ENCODE measurements at places on chromosomes 4 and X.

DNA sequence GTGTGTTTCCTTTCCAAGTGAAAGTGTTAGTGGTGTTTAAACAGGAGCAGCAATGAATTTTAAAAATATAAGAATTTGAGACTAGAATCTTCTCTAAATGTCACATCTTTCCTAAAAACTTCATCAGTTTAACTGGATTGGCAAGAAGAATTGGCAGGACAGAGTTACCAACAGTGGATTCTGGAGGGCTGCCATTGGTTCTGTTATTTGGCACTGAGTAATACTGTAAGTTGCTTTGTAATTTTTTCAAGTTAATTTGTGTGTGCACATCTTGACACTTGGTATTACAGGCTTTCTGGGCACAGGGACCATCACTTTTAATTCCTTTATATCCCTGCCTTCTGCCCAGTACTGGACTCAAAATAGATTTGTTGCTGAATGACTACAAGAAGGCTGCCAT is 4.5 kb upstream of the GPRIN3 start:
- DNase-seq = peak; percentile 33

DNA sequence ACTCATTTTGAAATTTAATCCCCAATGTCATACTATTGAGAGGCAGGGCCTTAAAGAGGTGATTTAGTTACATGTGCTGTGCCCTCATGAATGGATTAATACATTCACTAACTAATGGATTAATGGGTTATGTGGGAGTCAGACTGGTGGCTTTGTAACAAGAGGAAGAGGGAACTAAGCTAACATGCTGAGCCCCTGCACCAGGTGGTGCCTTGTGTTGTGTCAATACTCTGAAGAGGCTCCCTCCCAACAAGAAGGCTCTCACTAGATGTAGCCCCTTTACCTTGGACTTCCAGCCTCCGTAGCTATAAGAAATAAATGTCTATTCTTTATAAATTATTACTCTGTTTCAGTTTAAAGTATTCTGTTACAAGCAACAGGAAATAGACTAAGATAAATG is 411.9 kb upstream of the EMCN start:
- DNase-seq = no peak

DNA sequence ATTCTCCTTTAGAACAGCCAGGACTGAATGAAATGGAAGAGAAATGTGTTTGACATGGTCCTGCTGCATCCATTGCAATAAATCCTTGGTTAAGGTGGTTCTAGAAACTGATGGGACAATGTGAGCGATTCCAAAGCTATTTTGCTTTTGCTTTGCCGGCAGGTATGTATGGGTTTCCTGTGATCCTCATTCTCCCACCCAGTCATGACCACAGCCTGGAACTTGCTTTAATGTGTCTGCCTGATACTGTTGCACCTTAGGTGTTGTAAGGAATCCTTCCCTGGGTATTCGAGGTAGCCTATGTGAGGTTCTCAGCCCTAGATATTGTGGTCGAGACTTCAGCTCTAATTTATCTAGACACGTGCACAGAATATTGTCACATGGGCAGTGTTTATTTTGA is 86.1 kb downstream of the ZNF518B start:
- no peak for DNase-seq

GRCh38 chr4:113316879-113317278 is 267.4 kb downstream of the ANK2 start:
- DNase-seq = no peak

DNA sequence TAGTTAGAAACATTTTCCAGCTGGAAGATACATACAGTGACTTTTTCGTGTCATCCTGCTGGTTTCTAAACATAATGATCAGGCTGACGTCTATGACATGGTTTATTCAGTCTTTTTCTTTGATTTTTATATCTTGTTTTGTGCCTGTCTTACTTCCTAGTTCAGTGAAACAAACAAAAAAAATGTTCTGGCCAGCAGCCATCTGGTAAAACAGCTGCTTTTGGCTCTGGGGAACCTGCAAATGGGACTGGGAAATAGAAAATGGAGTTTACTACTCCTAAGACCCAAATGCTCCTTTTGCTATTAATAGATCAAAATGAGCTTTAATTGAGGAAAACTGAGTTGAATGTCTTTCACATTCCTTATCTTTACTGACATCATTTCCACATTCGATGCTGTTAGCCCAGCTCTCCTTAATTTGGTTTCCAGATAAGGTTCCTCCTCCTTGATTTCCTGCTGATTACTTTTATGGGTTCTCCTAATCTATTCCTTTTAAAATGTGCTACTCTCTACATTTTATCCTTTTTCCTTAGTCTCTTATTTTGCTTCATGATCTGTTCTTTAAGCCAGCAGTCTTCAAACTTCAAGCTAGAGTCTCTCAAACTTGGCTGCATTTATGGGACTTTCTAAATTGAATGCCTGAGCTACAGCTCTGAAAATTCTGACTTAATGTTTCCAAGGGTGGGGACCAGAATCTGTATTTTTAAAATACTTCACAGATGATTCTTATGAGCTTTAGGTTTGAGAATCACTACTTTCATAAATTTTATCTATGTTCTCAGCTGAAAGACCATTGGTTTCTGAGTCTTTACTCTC is 499.5 kb downstream of the ANKRD50 start:
- peak; percentile 26 for DNase-seq

DNA sequence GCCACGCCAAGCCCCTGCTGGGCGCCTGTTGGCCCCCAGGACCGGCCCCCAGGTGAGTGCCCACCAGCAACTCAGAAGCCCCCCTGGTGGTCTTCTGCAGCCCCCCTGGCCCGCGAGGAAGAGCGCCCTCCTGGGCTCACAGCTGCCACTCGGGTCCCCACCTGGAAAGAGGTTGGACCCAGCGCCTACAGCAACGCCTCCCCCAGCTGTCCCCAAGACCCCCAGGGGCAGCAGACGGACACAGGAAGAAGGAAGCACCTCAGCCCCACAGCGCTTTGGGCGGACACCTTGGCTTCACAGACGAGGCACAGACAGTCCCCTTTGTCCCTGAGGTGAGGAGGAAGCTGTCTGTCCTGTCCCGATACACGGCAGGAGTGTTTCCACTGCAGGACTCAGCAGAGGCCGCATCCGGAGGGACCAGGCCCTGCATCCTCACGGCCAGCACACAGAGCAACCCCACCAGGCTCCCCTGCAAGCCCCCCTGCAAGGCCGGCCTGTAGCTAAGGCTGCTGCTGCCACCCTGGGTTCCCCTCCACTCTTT is 115.6 kb upstream of the NKX1-1 start:
- no peak for DNase-seq

- peak; percentile 51 for DNase-seq
Observed at GRCh38 chrX:30822764-30823163, 66.3 kb downstream of the TAB3 start.

DNA sequence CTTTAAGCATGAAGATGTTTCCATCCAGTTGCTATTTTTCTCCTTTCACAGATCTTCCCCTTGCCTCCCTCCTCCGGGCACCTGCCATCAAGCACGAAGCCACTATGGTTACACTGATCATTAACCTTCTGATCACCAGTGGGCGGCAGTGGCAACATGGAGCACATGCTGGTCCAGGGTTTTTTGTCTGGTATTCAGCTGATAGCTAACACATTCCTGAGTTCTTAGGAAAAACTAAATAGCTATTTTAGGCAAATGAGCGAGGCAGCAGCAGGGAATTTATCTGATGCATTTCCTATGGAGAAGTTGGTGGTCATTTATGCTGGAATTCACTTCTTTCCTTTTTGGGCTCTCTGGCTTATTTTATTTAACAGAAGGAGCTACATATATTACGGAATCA is 22.9 kb downstream of the SHISA3 start:
- no peak for DNase-seq

DNA sequence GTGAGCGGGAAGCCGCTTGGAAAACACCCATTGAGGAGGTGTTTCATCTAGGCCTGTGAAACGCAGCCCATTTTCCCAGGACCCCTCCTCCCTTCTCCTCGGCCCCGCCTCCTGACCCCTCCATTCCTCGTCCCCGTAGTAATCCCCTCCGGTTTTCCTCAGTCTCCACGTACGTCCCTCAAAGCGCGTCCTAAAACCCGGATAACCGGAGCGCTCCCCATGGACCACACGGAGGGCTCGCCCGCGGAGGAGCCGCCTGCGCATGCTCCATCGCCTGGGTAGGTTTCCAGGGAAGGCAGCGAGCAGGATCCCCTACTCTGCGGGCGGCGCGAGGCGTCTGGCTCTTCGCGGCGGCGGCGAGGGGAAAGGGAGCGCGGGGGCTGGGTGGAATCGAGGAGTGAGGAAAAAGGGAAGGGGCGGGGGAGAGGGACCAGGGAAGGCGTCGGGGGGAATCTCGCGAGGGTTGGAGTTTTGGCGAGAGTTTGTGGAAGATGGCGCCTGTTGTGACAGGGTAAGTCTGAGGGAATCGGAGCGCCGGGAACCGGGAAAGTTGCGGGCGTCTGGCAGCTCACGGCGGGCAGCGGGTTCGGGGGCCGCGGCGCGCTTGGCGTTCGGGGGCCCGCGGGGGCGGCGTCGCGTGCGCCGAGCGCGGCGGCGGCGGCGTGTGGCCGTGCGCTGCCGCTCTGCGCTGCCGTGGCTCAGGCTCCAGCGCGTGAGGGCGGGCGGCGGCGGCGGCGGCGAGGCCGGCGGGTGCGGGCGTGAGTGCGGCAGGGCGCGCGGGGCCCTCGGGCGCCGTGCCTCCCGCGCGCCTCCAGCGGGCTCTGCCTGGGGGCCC is at the start of gene RBPJ:
Gene RBPJ, plus strand, starts transcription at position 477 of the 835 bp plus-strand sequence. Its CDS starts 15 bp downstream, at position 492.
- DNase-seq = peak; percentile 97

DNA sequence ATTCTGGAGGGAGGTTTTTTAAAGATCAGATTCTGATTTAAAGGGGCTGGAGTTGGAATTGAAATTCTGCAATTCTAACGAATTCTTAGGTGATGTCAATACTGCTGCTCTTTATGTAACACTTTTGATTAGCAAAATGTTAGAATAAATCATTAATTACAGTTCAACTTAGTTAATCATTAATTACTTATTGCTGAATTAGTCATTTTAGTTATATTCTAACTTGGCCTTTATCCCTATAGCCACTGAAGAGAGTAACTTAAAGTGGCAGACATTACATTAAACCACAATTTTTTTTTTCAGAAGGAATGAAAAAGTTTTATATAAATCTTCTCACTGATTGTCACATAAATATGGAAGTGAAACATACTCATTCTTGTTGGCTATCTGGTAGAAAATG is 206.6 kb upstream of the ITM2A start:
- no peak for DNase-seq

GRCh38 chrX:31123335-31123734 is 51.5 kb upstream of the FTHL17 start:
- no peak for DNase-seq

- DNase-seq = no peak
Observed at GRCh38 chr4:118175506-118175905, 141.2 kb downstream of the NDST3 start.

DNA sequence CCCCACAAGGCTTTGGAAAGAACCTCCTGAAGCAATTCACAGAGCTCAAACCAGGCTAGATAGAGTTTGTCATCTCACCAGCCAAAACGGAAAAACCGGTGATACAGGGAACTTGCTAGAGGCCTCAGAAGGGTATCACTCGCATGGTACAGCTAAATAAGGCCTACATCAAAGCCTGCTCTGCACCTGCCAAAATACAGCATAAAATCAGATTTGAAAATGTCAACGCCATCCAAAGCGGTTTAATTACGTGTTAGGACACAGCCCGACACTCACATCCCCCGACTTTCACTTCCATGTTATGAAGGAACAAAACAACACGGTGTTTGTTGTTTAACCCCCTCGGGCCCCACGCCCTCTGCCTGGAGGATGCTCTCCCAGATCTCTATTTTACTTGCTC is 65.0 kb downstream of the MAPK10 start:
- DNase-seq = no peak

DNA sequence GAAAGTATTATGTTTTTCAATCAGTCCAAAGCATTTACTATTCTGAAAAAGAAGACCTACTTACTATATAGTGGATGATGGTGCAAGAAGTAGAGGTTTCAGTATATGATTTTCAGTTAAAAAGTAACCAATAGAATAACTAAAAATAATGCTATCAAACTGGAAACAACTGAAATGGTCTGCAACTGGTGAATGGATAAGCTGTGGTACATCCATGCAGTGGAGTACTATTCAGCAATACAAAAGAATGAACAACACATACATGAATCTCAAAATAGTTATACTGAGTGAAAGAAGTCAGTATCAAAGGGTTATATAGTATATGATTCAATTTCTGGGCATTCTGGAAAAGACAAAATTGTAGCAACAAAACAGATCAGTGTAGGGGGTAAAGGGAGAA is 55.9 kb downstream of the PLAC1 start:
- no peak for DNase-seq

DNA sequence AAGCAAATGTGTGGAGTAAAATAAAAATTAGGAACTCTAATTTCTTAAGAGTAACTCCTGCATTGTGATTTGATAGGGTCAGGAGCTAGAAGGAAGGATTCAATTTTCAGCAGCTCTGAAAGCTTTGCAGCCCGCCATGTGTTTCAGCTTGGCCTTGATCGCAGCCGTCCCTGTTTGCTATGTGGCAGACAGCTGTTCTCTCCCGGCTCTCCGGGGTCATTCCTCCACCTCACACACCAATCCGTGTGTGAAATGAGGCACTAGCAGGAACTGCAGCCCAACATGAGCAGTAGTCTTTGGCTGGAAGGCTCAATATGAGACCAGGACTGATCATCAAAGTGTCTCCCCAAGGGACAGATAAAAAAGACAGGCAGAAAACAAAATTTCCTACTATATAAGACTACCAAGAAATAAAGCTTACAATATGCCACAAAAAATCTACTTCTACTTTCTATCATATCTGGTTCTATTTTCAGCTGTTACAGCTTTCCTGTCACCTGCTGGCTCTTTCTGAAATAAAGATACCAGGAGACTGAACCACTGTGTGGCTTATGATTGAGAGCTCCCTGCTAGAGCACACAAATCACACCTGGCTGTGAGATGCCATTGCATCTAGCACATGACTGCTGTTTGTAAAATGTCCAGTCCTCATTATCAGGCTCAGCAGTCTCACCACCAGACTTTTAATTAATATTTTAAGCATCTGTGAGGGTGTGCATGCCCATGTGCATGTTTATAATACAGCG is 44.1 kb upstream of the SEC24B start:
- peak; percentile 7 for DNase-seq

DNA sequence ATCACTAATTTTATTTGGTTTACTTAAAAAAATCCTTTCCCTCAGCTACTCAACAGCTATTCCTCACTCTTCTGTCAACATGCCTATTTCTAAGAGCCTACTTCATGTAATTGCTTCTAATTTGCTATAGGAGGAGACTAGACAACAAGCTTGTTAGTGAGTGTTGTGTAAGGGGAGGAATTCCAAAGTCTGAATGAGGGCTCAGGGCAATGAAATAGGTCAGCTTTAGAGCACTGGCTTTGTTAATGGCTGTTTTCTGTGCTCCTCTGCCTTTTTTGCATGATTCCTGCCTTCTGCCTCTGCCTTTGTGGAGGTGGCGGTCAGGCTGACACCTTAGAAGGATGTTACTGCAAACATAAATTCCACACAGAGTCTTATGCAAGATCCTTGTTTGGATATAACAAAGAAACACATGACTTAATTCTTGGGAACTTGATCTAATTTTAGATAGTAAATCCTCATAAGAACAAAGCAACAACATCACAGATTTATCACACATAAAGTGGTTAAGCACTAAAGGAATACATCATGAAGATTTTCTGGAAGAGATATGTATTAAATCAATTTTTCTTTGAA is 15.0 kb upstream of the PAGE1 start:
- no peak for DNase-seq

GRCh38 chrX:134669378-134670098 is 11.3 kb upstream of the PLAC1 start:
- DNase-seq = peak; percentile 90

Measured in foreskin fibroblast (primary cell).